COLO829 (cell line): ENCODE measurements at places on chromosomes 3 and 15.

DNA sequence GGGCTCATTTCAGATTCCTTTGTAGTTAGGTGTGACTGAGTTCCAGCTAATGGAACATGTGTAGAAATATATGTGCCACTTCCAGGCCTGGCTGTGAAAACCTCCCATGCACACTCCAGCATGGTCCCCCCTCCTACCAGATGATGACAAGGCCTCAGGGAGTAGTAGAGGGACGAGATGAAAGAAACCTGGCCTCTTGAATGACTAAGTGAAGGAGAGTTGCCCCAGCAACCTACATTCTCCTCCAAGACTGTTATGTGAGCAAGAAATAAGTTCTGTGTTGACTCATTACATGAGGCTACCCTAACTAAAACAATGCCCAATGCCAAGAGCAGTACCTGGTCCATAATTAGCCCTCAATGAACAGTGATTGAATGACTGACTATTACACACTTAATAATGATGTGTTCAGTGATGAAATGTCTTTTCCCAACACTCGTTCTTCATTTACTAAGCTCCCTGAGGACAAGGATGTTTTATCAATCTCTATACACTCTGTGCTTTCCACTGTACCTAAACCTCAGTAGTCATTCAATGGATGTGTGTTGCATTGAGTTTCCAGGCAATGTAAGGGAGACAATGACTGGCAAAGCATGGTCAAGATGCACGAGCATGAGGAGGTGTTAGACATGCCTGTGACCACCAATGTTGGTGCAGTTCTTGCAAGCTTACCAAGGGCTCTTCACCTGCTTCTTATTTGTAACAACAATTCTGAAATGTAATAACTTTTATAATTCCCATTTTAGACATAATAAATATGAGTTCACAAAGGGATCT is 62.0 kb upstream of the BCL6 start:
- DNase-seq = no peak

DNA sequence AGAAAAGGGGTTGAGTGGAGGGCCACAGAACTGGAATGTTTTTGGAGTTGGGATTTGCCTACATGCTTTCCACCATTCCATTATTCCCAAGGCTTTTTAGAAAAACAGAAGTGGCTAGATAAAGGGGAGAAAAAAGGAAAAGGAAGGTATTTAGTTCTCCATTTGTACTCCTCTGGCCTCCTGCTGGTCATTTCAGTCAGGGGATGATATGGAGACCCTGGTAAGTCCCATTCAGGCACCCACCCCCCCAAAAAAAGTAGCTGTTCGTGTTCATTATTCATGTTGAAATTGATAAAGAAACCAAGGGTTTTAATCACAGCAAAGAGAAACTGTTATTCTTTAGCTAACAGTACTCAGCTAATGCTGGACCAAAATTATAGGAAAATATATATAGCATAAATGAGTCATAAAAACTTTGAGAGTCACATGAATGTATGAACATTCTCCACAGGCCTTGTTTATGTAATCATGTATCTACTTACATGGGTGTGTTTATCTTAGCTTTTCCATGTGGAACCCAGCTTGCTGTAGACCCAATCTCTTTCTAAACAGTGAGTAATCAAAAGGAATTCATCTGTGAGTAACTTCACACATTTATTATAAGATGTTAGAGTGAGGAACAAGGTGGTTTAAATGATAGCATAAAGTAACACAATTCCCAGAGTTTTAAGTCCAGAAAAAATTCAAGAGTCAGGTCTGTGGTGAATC is 167.2 kb downstream of the KCNMB2 start:
- DNase-seq = no peak

DNA sequence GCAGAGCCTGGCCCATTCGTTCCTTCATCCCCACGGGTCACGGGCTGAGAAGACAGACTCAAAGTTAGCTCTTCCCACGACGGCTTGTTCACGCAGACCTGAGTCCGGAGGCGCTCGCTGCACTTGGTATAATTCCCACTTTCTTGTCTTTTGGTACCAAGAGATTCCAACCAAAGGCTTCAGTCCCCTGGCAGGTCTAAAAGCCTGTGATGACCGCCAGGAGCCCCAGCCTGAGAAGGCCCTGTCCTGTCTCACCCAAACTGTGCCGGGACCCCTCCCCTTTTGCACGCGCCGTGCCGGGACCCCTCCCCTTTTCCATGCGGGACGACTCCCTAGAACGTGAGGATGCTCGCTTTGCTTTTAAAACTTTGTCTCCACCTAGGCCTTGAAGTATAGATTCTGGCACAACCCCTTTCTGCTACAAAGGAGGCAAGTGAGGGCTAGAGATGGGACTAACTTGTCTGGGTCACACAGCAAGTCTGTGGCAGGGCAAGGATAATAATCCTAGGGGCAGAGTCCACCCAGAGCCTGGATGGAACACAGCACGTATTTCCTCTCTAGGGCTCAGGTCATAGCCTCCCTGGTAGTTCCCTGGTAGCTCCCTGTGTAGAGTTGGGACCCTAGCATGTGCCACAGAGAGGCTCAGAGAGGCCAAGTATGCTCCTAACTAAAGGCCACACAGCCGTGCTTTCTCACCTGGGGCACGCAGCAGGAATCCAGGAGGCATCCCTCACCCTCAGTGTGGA is 211.3 kb downstream of the XXYLT1 start:
- no peak for DNase-seq

GRCh38 chr3:43180694-43181093 is 74.8 kb upstream of the POMGNT2 start:
- DNase-seq = no peak

DNA sequence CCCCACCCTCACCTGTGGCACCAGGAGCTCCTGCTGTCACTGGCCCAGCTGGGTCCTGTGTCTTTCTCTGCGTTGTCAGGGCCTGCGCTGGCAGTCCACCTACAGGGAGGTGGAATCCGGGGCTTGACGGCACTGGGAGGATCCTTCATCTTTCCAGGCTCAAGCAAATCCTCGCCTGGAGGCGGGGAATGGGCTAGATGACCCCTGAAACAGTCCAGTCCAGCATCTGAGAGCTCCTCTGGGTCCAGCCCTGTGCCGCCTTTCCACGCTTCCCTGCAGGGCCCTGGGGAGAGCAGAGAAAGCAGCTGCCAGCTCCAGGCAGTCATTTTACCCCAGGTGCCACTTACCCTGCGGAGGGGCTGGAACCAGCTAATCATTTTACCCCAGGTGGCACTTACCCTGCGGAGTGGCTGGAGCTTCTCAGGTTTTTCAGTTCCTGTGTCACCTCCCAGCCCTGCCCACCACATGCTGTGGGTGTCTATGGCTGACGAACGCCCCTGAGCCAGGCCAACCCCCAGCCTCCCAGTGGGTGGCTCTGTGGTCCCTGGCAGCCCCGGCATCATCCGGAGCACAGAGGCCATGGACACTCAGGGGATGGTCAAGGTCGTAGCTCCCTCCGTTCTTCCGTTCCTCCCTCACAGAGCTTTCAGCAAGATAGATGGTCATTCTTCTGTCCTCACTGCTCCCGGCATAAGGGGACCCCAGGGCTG is 17.9 kb upstream of the ADIPOQ start:
- DNase-seq = no peak

DNA sequence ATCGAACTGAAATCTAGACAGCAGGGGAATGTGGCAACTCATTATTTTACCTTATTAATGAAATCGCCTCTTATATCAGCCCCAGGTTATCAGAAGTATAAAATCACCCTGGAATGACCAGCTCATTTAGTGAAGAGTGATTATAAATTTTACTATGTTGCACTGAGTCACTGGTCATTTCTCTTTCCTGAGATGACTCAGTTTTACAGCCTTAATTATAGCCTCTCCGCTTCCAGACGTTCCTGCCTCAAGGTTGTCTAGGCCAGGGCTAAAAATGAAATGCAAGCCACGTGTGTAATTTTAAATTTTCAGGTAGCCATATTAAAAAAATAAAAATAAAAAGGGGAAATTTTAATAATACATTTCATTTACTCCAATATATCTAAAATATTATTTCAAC is 33.3 kb downstream of the DET1 start:
- DNase-seq = no peak

- DNase-seq = no peak
These were observed 17.4 kb upstream of the VGLL4 start for GRCh38 chr3:11661052-11661656.

- DNase-seq = no peak
These were observed 9.1 kb downstream of the CHD2 start for GRCh38 chr15:92909136-92909781.

DNA sequence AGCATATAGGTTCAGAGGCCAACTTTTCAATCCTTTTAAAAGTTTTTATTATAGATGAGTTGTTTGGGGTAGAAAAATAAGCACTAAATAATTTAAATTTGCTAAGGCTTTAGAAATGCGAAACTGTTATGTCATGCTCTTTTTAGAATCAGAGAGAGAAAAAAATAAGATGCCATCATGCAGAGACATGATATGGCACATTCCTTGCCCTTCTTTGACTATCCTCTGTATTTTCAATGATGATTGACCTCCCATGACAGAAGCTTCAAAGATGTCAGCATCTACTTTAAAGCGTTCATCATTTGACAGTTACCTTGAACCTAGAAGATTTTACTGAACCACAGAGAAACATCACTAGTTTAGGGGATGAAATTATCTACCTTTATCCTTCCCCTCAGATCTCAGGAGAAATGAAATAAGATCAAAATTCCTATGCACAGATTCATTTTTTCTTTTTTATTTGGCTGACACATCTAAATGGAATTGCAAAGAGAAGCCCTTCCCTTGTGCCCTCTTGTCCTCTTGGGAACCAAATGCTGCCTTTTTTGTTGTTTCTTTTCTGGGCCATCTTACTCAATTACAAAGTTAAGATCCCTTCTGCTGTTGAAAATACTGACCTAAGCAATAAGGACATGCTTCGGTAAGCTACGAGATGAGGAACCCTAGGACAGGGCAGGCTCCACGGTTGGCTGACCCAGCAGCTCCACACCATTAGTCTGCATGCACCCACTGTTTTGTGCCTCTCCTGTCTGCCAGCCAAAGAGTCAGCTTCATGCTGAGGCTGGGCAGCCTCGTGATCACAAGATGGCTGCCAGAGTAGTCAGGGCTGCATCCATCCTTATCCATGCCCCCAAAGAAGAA is 289.7 kb upstream of the TPM1 start:
- DNase-seq = no peak

DNA sequence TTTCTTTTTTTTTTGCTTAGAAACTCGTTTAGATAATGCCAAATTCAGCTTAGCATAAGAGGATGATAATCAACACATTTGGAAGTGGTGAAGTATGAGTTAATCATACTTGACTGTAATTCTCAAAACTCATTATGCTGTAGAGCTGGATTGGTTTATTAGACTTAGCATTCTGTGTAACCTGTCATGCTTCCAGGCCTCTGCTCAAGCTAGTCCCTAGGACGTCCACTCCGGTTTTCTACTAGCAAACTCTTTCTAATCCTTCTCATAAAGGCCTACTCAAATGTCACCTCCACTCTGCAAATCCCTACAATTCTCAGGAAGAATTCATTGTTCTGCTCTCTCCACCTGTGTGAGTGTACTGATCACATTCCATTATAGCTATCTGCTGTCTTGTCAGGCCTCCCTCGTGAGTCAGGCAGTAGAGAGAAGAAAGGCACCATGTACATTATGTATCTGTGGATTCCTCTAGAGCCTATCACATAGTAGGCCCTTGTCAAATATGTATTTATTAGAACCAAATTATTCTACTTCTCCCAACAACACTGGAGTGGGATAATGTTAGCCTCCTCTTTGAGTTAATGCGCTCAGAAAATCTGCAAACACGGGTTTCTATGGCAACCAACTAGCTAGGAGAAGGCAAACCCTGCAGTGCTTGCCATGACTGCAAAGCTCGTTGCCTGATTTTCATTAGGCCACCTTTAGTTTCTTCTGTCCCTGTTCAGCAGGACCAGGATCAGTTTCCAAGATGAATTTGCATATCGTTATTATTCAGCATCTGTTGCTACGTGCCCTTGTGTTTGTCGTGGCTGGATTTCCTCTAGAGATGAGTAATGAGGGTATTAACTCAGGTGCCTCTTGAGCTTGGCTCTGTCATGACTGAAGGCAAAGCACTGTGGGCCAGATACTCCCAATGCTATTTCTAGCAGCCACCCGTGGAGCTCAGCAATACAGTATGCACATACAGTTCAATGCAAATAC is 30.7 kb downstream of the ATP13A5 start:
- DNase-seq = no peak

DNA sequence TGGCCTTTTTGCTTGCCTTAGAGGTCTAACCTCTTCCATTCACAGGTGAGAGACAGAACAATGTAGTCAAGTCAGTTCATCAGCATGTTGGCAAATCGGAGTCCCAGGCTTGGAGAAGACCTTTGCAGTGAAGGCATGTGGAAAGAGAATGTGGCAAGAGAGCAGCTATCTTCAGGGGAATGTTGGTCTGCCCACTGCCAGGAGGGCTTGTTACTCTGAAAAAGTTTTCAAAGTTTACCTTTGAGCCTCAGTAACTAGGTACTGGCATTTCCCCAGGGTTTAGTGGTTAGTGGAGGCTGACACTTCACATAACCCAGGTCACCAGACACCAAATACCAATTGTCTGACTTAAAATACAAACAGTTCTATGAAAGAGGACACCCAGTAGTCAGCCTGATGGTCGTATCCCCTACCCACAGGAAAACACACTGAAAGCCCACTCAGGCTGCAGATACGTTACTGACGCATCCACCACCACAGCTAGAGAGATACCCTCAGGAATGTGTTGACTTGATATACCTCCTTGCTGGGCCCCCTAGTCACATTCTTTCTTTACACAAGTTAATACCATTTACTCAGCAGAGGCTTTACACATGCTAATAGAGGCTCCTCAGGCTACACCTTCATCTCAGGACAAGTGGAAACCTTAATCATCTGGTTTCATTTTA is 9.7 kb upstream of the ARID3B start:
- no peak for DNase-seq

DNA sequence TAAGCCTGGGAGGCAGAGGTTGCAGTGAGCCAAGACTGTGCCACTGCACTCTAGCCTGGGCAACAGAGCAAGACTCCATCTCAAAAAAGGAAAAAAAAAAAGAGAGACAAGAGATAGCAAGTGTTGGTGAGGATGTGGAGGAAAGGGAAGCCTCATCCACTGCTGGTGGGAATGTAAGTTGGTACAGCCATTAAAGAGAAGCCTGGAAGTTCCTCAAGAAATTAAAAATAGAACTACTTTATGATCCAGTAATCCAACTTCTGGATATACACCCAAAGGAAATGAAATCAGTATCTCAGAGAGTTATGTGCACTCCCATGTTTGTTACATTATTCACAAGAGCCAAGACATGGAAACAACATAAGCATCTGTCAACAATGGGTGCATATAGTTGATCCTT is 14.9 kb downstream of the PYGO1 start:
- no peak for DNase-seq

GRCh38 chr3:54889731-54890130 is 38.1 kb downstream of the LRTM1 start:
- no peak for DNase-seq
